ENCODE measurements at places on chromosomes 13 and 19.

DNA sequence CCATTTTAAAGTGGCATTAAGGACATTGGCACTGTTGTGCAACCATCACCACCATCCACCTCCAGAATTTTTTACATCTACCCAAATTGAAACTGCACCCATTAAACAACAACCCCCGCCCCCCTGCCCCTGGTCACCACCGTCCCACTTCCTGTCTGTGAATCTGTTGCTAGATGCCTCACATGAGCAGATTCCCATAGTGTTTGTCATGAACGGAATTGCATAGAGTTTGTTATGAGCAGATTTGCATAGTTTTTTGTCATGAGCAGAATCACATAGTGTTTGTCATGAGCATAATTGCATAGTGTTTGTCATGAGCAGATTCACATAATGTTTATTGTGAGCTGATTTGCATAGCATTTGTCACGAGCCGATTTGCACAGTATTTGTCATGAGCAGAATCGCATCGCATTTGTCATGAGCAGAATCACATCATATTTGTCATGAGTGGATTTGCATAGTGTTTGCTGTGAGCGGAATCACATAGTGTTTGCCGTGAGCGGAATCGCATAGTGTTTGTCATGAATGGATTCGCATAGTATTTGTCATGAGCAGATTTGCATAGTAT lies 54.0 kb upstream of the GTF3A start:
- no peak for DNase-seq

DNA sequence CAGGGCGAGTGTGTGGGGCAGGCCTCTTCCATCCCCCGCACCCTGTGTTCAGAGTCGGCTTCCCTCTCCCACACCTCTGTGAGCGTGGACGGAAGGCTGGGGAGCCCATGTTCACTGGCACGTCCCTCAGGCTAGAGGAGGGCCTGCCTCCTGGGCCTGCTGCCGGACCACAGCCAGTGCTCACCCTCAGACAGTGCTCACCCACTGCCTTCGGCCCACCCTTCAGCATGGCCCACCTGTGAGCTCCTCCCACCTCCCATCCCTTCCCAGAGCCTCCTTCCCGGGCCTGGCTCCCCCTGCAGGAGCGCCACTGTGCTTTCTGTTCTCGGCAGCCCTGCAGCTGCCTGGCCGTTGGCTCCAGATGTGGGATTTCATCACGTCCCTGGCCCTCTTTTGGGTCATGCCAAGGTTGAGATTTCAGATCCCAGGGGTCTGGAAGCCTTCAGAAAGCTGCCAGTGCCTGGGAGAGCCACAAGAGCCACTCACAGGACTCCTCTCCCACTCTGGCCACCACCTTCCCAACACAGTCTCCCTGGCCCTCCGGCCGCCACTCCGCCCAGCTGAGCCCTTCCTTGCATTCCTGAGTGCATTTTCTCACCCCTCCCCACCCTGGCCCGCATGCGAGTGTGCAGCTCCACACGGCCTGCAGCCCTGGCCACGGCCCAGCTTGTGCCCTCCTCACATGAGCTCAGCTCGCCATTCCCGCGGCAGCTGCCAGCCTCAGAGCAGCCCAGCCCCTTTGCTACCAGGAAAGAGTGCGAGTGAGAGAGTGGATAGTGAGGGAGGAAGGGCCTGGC lies 25.3 kb downstream of the CAPN12 start:
- no peak for DNase-seq

- DNase-seq, result no peak
Observed at GRCh38 chr13:44323754-44324153, 49.9 kb upstream of the SERP2 start.

GRCh38 chr13:21798181-21798580 lies 127.3 kb downstream of the FGF9 start:
- DNase-seq, result no peak

DNA sequence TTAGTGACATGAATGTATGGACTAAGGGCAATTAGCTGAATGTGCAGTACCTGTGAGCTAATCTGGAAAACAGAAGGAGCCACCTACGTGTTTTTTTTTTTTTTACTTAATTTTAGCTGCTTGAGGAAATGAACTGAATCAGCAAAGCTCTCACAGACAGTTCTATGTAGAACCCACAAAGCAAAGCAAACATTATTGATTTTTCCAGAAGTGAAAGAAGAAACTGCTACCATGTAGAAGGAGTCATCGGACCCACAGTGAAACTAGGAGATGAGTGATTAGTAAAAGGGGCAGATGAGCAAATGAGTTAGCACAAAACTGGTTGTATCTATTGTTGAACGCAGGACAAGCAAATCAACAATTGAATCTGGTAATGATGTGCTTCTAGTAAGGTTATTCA lies 94.1 kb upstream of the SLC7A1 start:
- DNase-seq, result no peak

- DNase-seq, result peak; percentile 15
Observed at GRCh38 chr19:38434549-38435051, 1.1 kb downstream of the RYR1 start.

DNA sequence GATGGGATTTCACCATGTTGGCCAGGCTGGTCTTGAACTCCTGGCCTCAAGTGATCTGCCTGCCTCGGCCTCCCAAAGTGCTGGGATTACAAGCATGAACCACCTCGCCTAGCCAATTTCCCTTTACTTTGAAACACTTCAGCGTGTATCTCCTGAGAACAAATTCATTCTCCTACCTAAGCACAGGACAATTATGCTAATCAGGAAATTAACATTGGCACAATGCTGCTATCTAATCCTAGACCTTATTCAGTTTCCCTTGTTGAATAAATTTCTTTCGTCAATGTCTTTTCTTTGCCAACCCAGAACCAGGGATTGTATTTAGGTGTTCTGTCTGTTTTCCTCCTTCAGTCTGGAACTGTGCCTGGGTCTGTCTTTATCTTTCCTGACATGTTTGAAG lies 67.8 kb downstream of the MAP4K1 start:
- DNase-seq, result no peak

GRCh38 chr13:51269039-51269438 lies 46.8 kb downstream of the FAM124A start:
- DNase-seq, result no peak

DNA sequence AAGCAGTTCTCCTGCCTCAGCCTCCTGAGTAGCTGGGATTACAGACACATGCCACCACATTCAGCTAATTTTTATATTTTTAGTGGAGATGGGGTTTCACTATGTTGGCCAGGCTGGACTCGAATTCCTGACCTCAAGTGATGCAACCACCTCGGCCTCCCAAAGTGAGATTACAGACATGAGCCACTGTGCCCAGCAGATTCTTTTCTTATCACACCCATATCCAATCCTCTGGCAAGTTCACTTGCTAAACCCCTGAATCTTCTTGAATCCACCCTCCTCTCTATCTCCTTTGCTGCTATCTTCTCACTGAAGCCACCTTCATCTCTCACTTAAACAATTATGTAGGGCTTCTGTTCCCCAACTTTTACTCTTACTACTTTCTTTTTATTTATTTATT lies 17.5 kb downstream of the TMEM143 start:
- DNase-seq, result no peak

GRCh38 chr19:11752244-11752736 lies 13.5 kb upstream of the ZNF823 start:
- no peak for DNase-seq

DNA sequence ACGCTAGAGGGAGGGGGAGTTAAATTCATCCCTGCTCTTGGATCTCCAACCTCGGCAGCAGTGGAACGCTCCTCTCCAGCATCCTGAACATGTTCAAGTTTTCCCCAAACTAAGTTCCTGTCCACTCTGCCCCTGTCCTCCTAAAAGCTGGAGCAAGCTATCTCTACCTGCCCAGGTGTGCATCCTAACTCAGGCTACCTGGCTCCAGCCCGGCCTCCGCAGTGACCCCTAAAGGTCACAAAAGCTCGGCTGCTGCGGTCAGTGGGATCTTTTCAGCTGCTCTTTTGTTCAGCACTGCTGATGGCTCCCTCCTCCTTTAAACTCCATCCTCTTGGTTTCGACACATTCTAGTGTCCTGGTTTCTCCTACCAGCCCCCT lies 1.4 kb downstream of the DCUN1D2 start:
- no peak for DNase-seq

DNA sequence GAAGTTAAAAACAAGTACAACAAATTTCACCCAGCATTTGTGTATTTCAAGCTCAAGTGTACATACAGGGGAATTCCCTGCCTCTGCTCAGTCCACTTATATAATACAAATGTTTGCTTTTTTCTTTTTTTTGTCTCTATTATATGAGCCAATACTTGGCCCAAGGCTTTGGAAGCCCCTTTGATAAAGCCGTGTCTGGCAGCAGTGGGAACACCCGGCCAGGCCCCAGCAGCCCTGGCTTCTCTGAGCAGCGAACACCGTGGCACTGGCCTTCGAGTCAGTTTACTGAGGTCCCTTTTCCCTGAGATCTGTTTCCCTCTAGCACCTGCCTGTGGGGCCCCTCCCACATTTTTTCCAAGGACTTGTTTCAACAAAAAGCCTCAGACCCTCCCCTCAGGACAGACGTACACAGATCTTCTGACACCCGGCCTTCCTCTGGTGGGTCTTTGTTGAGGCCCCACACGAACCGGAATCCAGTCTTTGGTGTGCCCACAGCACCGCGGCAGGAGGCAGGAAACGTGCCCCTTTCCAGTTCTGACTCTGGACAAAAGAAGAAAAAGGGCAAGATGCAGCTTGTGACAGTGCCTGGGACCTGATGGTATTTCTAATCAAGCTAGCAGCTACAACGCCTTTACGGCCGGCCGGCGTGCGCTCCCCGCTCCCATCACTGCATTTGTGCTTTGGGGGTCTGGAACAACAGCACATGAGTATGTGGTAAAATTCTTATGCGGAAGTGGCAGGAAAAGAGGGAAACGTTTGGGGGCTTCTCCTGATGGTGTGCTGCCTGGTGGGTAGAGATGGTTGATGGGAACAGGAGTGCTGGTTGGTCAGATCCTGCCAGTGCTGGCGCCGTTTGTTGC lies 13.8 kb downstream of the SIPA1L3 start:
- no peak for DNase-seq

- DNase-seq, result no peak
Observed at GRCh38 chr13:46636451-46636850, 83.5 kb downstream of the LRCH1 start.

- DNase-seq, result no peak
Observed at GRCh38 chr19:45860359-45861259, 2.3 kb downstream of the SYMPK start.

- DNase-seq, result no peak
Observed at GRCh38 chr13:79451500-79451962, 29.4 kb upstream of the NDFIP2 start.

DNA sequence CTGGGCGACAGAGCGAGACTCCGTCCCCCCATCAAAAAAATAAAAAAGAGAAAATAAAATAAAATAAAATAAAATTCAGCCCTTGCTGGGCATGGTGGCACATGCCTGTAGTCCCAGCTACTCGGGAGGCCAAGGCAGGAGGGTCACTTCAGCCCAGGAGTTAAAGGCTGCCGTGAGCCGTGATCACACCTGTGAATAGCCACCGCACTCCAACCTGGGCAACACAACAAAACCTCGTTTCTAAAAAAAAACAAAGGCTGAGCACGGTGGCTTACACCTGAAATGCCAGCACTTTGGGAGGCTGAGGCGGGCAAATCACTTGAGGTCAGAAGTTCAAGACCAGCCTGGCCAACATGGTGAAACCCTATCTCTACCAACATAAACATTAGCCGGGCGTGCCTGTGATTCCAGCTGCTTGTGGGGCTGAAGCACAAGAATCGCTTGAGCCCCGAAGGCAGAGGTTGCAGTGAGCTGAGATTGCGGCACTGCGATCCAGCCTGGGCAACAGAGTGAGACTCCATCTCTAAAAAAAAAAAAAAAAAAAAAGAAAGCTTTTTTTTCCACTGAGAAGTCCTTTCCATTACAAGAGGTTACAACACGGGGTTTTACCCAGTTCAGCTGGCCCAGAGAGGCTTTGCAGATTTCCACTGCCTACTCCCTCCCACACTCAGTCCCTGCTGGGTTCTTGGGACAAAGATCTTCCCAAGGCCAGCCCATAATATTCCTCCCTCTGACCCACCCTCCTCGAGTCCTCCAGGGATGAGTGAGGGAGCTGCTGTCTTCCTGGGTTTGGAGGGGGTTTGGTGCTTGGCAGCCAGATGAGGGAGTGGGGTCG lies 6.4 kb downstream of the ANGPTL4 start:
- no peak for DNase-seq

DNA sequence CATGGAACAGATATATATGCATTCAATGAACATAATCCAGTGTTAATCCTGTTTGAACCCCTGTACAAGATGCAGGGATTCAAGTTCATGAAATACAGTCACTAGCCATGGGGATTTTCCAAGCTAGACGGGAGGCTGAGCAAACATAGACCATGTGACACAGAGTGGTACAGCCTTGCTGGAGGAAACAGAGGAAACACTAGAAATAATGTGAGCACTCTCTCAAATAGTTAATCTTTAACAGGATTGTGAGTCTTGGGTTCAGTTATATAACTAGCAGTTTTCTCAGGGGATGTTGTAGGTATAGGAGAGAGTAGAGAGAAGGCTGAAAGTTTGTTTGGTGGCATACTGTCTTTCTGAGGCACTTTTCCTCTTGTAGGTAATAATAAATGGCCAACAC lies 13.9 kb upstream of the LGALS16 start:
- DNase-seq, result no peak

GRCh38 chr13:101520672-101521071 lies 68.2 kb downstream of the ITGBL1 start:
- no peak for DNase-seq

- DNase-seq, result no peak
Observed at GRCh38 chr13:112545856-112546255, 42.1 kb downstream of the TUBGCP3 start.

DNA sequence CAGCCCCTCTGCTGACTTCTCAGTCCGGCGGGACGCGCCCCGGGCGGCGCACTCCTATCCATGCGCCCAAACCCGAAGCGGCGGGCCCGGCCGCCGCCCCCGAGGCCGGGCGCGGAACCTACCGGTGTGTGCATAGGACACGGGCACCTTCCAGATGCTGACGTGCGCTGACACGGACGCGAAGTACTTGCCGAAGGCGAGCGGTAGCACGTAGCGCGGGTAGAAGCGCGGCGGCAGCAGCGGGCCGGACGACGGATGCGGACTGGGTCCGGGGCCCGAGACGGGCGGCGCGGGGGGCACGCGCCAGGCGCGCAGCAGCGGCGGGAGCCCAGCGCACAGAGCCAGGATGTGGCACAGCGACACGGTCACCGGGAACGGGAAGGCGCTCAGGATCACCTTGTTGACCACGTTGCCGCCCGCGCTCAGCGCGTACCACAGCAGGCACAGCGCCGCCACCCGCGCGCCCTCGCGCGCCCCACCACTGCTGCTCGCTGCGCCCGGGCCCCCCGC lies 338 bp downstream of the SLC35E1 start:
- DNase-seq, result no peak

- no peak for DNase-seq
Observed at GRCh38 chr19:3142292-3142670, 6.4 kb downstream of the GNA15 start.

GRCh38 chr13:51451134-51451466 lies 1.7 kb downstream of the INTS6 start:
- no peak for DNase-seq

DNA sequence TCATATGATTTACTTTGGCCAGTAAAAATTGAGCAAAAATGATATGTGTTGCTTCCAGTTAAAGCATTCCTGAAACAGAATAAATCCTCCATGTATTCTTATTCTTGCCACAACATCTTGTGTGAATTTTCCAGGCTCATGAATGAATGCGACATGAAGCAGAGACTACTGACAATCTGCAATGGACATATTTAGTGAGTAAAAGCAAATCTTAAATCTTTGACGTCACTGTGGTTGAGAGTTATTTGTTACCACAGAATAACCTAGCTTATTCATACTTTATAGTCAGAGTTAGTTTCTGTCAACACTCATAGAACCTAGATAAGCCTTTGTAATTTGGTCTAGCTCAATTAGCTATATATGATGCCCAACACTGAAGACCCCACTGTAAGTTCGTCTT lies 1443.1 kb downstream of the PCDH9 start:
- DNase-seq, result no peak

Measured in renal cortex interstitium (tissue), 15 donors.